ENCODE measurements at places on chromosomes 4 and X.

DNA sequence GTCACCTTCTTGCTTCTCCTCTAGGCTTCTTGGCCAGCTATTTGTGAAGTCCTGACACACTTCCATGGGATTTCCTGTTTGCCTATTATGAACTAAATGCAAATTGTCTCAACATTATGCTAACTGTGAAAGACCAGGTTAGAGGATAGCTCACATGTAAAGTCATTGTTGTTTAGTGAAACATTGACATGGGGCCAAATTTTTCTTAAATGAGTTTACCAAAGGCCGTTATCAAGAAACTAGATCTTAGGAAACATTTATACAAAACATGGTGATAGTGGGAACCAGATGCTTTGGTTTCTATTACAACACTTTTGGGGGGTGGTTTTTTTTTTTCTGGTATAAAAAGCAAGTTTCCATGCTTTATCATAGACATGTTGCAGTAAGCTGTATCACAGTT, 466.8 kb upstream of the FAM241A start:
- DNase-seq: no peak

DNA sequence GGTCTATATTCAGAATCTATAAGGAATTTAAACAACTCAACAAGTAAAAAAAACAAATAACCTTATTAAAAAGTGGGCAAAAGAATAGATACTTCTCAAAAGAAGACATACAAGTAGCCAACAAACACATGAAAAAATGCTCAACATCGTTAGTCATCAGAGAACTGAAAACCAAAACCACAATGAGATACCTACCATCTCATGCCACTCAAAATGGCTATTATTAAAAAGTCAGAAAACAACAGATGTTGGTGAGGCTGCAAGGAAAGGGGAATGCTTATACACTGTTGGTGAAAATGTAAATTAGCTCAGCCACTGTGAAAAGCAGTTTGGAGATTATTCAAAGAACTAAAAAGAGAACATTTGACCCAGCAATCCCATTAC, 201.6 kb downstream of the QDPR start:
- no peak for DNase-seq

- DNase-seq: no peak
These were observed 52.4 kb upstream of the TBC1D14 start for GRCh38 chr4:6857009-6857882.

- DNase-seq: no peak
These were observed 43.1 kb upstream of the AFF2 start for GRCh38 chrX:148457279-148457678.

GRCh38 chr4:44961001-44961755, 234.8 kb upstream of the GNPDA2 start:
- DNase-seq: no peak

GRCh38 chr4:172995161-172995560, 173.4 kb upstream of the GALNT7 start:
- DNase-seq: no peak

- DNase-seq: no peak
These were observed 1049.8 kb upstream of the POU3F4 start for GRCh38 chrX:82458207-82458754.

DNA sequence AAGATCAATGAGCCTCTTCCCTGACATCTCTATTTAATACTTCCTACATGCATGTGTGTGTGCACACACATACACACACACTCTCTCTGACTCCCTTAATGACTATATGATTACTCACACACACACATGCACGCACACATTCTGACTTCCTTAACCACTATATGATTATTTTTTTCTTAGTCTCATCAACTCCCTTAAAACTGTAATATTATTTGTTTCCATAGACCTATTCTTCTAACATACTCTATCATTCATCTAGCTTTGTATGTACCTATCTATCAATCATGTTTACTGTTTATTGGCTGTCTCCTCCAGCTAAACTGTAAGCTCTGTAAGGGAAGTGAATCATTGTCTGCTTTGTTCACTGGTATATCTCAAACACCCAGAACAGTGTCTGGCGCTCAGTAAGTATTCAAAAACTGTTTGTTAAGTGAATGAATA, 236.6 kb downstream of the RASL11B start:
- DNase-seq: no peak

DNA sequence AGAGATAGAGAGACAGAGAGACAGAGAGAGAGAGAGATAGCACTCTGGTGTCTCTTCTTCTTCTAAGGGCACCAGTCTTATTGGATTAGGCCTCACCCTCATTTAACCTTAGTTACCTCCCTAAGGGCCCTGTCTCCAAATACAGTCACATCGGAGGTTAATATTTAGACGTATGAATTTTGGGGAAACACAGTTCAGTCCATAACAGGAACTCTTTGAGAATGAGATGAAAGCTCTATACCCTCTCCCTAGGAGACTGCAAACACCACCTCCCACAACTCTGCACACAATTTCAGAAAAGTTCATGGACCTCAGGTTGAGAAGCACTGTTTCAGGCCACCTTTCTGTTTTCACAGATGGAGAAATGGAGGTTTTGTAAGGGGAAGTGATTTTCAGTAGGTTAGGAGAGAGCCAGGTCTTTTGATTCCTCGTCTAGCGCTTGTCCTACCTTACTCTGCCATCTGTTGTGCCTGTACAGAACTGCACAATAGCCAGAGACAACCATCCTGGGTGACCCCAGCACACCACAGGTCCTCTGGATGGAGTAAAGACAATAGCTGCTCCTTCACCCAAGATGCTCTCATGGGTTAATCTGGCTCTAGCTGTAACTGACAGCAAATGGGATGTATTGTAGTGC, 16.9 kb upstream of the LOC101059915 start:
- peak; percentile 34 for DNase-seq
